MV-4-11 (cell line): ENCODE measurements at places on chromosomes 2 and 18.

GRCh38 chr2:36516136-36516870, 81.7 kb downstream of the FEZ2 start:
- DNase-seq, result no peak

DNA sequence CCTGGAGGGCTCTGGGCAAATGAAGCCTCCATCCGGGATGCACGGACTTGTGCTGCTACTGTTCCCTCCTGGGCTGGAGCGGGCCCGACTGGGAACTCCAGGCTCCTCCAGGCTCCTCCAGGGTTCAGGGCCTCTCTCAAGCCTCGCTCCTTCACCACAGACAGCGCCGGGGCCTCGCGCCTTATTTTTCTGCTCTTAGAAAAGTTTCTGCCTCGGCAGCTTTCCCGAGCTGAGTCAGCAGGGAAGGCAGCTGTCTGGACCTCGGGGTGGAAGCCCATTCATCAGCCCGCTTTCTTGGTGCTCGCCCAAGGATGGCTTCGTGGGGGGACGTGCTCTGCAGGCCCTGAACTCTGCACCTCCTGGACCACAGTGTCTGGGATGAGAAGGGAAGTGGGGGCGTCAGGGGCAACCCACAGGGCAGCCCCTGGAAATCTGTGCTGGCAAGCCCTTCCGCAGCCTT, 12.9 kb upstream of the TEX51 start:
- no peak for DNase-seq

- no peak for DNase-seq
Observed at GRCh38 chr2:85397925-85398331, 12.2 kb downstream of the CAPG start.

DNA sequence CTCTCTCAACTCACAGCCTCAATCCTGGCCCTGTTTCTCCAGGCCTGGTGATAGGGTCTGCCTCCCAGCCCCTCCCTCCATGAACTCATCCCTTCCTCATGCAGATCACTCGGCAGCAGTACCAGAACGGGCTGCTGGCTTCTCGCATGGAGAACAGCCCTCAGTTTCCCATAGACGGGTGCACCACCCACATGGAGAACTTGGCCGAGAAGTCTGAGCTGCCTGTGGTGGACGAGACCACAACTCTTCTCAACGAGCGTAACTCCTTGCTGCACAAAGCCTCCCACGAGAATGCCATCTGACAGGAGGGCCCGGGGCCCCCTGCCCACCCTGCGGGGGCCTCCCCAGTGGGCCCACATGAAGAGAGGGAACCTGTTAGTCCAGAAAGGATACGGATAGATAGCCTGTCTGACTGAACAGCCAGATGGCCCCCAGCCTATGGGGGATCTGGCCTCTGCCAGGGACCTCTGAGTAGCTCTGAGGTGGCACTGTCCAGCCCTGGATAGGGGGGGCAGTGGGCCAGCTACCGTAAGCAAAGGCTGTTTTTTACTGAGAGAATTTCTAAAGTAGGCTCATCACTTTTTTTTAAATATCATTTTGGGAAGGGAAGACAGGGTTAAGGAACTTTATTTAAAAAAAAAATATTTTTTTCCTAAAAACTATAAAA, 6.7 kb upstream of the CNNM3 start:
- no peak for DNase-seq

DNA sequence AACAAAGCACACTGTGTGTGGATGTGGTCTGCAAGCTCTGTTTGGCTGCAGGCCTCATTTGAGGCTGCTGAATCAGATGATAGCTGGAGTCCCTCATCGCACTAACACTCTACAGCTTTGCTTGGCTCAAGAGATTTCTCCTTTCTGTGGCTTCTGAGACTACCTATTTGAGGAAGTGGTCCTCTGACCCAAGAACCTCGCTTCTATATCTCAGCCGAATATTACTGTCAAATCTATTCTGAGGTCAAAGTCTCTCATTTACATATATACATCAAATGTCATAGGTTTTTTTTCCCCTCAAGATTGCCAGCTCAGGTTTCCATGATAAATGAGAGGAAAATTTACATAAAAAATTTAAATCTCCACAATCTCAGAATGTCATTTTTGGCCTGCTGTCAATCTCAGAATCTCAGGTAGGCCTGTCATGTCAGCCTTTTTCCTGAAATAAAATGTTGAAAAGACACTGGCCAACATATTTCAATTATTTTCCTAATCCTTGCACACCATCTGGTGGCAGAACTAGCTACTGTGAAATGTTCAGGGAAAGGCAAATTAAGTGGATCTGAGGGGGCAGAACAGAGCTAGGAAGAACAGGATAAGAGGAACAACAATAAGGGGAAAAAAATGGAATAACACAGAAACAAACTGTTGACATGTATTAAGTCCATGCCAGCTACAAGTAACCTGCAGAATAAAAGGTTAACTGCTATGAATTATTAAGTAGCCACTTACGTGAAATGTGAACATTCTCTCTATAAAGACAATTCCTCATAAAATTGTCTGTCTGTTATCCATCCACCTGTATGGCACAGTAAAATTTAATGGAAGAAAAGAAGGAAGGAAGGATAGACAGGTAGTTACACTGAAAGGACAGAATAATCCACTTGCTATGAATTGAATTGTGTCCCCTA, 39.3 kb downstream of the AP1S3 start:
- peak; percentile 87 for DNase-seq

DNA sequence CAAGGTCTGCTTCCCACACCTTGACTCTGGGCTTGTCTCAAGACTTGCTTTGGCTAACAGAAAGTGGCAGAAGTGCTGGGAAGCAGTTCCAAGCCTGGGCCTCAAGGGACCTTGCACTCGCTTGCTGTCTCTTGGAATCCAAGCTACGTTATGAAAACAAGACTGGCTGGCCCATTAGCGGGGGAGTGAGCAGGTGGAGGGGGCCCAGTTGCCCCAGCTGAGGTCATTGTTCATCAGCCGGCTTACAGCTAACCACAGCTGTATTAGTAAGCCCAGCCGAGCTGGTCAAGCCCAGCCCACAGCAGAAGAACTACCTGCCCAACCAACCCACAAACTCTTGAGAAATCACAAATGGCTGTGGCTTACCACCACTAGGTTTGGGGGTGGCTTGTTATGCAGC, 63.1 kb downstream of the MARCO start:
- DNase-seq, result peak; percentile 87
